Activated CD4-positive, alpha-beta T cell treated with anti-CD3 and anti-CD28 coated beads, Interleukin-2, amount 10 ng/mL, durations not matched to agents 7 days and 5 days (primary cell): ENCODE measurements at places on chromosomes 16 and 17.
A peak's percentile ranks its signal among the peaks of the same experiment; 100 is the strongest.

GRCh38 chr17:72972263-72972951 lies 120.1 kb downstream of the SLC39A11 start:
- no peak for DNase-seq
- H3K27ac ChIP-seq: no peak overlapping the region
- peaks cover 2% of the 10 kb centered on the region for H3K4me1 ChIP-seq
- no peak overlapping the region for H3K4me3 ChIP-seq
- no peaks in the 10 kb centered on the region for H3K27me3 ChIP-seq
- peaks cover 2% of the 10 kb centered on the region for H3K36me3 ChIP-seq

- H3K4me1 ChIP-seq: peaks cover 50% of the 10 kb centered on the region
- DNase-seq: peak; percentile 55
- H3K4me3 ChIP-seq: peak overlapping the region; percentile 88
- H3K27me3 ChIP-seq: no peaks in the 10 kb centered on the region
- H3K27ac ChIP-seq: peak overlapping the region; percentile 89
- H3K36me3 ChIP-seq: peaks cover 38% of the 10 kb centered on the region
These were observed 737 bp downstream of the DHRS13 start for GRCh38 chr17:28901866-28902818.

GRCh38 chr17:37488009-37488604 lies 1.6 kb upstream of the DUSP14 start:
- DNase-seq: no peak
- peaks cover 2% of the 10 kb centered on the region for H3K36me3 ChIP-seq
- H3K27ac ChIP-seq: peak overlapping the region; percentile 83
- no peaks in the 10 kb centered on the region for H3K27me3 ChIP-seq
- peaks cover 40% of the 10 kb centered on the region for H3K4me1 ChIP-seq

DNA sequence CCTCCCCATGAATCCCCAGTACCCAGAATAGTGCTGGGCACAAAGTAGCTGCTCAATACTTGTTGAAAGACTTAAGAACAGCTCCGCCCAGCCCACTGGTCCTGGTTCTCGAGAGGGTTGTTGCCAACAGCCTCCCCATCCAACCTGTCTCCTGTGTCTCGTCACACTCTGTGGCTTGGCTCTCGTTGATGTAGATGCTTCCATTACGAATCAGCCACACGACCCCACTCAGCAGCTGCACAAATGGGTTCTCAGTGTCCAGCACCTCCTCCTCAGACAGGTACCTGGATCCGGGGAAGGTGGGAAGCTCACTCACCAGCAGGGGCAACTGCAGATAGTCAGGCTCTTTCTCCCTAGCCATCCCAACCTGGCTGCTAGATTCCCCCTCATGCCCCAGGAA lies 2.1 kb downstream of the NAGPA start:
- H3K4me3 ChIP-seq: no peak overlapping the region
- H3K27ac ChIP-seq: peak overlapping the region; percentile 6
- peaks cover 26% of the 10 kb centered on the region for H3K4me1 ChIP-seq
- no peaks in the 10 kb centered on the region for H3K36me3 ChIP-seq
- H3K27me3 ChIP-seq: no peaks in the 10 kb centered on the region

DNA sequence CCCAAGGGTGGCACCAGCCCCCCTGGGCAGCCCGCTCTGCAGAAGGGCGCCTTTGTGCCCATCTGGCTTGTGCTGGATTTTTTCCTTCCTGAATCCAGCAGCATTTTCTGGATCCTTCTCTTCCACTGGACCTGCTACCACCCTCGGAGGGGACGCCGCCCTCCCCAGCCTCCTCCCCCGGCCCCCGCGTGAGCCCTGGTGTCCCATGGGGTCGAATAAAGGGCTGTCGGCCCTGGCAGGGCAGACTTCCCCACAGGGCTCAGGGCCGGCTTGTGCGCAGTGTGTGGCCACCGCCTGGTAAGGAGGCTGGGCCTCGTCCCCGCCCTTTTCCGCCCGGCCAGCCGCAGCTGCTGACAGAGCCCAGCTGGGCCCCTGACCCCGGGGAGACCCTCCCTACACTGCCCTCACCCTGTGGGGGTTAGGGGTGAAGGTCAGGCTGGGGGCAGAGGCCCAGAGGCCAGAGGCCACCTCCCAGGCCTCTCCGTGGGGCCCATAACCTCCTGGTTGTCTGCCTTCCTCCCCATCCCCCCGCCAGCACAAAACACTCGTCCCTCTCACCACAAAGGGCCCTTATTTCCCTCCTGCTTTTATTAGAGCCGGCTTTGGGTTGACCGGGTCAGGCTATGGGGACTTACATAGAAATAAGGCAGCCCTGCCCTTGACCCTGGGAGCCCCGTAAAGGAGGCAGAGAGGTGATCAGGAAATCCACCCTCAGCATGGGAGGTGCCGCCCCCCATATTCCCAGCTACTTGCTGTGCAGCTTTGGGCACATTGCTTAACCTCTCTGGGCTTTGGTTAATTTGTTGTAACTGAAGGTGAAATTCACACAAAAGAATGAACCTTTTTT lies 179.3 kb upstream of the CIBAR2 start:
- no peak overlapping the region for H3K27ac ChIP-seq
- no peaks in the 10 kb centered on the region for H3K36me3 ChIP-seq
- H3K4me1 ChIP-seq: no peaks in the 10 kb centered on the region
- no peak for DNase-seq
- H3K4me3 ChIP-seq: no peak overlapping the region
- H3K27me3 ChIP-seq: peaks cover 2% of the 10 kb centered on the region

- DNase-seq: no peak
- H3K4me1 ChIP-seq: peaks cover 57% of the 10 kb centered on the region
- H3K36me3 ChIP-seq: peaks cover 22% of the 10 kb centered on the region
- no peaks in the 10 kb centered on the region for H3K27me3 ChIP-seq
- no peak overlapping the region for H3K27ac ChIP-seq
- no peak overlapping the region for H3K4me3 ChIP-seq
These were observed 5.1 kb downstream of the PNPO start for GRCh38 chr17:47946516-47946915.

DNA sequence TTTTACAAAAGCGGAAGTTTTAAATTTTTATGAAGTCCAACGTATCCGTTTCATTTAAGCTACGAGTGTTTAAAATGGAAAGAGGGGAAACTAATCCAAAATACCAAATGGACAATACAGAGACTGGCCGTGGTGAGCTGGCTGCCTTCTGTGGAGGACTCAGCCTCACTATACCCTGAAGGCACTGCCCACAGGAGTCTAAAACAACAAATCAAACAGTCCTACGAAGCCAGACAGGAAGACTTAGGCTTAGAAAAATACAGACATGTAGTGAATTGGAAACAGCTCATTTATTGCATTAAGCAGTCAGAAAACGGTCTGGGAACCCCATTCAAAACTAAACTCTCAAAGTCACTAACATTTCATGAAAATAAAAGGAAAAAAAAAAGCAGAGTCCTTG lies 75.1 kb downstream of the CYTH1 start:
- H3K4me1 ChIP-seq: peaks cover 47% of the 10 kb centered on the region
- H3K27ac ChIP-seq: peak overlapping the region; percentile 19
- H3K36me3 ChIP-seq: peaks cover 52% of the 10 kb centered on the region
- H3K27me3 ChIP-seq: no peaks in the 10 kb centered on the region

DNA sequence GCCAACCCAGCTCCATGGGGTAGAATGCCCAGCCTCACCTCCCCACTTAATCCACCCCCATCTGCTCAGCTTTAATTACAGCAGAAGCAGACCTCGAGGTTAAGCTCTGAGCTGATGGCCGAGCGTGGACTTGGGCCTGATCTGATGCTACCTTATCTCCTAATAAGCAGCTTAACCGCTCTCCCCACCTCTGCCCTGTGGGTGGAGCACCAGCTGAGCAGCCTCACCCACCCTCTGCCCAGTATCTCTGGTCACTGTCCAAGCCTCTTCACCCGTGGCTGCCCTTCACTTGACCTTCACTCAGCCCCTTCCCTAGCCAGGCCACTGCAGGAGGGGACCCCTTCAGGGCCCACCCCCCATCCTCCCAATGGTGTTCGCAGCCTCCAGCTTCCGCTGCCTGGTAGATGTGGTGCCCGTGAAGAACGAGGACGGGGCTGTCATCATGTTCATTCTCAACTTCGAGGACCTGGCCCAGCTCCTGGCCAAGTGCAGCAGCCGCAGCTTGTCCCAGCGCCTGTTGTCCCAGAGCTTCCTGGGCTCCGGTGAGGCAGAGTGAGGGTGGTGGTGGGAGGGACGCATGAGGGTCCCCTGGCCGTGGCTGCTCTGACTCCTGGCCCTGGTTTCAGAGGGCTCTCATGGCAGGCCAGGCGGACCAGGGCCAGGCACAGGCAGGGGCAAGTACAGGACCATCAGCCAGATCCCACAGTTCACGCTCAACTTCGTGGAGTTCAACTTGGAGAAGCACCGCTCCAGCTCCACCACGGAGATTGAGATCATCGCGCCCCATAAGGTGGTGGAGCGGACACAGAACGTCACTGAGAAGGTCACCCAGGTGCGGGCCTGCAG lies 6.8 kb downstream of the KCNH6 start:
- H3K4me3 ChIP-seq: no peak overlapping the region
- no peak for DNase-seq

- peaks cover 2% of the 10 kb centered on the region for H3K27me3 ChIP-seq
- no peaks in the 10 kb centered on the region for H3K36me3 ChIP-seq
- no peaks in the 10 kb centered on the region for H3K4me1 ChIP-seq
- no peak for DNase-seq
- H3K4me3 ChIP-seq: no peak overlapping the region
These were observed 87.0 kb downstream of the MGAT5B start for GRCh38 chr17:76955191-76955590.

DNA sequence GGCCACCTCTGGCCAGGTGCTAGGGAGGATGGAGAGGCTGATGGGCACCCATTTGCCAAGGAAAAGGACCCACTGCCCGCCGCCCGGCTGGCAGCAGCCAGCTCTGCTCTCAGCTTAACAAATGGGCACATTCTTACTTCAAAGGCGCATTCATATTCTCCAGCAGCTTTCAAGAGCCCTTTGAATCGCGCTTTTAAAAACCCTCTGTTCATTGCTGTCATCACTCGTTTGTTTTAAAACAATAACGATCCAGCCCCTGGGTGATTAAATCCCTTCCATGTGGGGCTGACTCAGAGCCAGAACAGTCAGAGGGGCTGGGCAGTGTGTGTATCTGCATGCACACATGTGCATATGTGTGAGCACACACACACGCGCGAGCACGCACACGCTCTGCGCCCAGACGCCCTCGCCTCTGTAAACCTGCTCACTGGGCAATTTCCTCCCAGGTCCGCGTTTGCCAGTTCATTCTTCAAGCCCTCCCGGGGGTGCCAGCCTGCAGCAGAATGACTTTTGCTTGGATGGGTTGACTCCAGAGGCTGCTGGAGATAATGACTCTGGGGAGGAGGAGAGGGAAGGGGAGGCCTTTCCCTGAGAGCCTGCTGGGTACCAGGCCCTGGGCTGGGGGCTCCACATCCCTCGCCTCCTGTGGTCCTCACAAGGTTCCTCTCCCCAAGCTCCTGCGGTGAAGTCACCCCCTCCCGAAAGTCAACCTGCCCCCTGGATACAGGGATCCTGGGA lies 133.1 kb downstream of the SDK2 start:
- H3K4me3 ChIP-seq: no peak overlapping the region
- H3K27ac ChIP-seq: no peak overlapping the region
- no peaks in the 10 kb centered on the region for H3K36me3 ChIP-seq

DNA sequence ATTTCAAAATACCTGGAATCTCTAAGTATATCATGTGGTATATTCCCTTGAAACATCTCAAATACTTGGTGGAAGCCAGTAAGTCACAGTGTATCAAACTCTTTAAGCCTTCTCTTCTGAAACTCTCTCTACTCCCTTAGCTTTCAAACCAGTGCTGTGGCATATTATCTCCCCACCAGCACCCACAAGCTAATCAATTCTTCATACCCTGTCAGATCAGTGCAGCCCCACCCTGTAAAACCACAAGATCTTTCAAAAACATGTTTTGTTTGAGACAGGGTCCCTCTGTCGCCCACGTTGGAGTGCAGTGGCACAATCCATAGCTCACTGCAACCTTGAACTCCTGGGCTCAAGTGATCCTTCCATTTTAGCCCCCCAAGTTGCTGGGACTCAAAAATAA lies 91.6 kb upstream of the C17orf78 start:
- DNase-seq: no peak
- peaks cover 7% of the 10 kb centered on the region for H3K4me1 ChIP-seq
- H3K27ac ChIP-seq: no peak overlapping the region
- H3K36me3 ChIP-seq: peaks cover 9% of the 10 kb centered on the region
- H3K27me3 ChIP-seq: no peaks in the 10 kb centered on the region

DNA sequence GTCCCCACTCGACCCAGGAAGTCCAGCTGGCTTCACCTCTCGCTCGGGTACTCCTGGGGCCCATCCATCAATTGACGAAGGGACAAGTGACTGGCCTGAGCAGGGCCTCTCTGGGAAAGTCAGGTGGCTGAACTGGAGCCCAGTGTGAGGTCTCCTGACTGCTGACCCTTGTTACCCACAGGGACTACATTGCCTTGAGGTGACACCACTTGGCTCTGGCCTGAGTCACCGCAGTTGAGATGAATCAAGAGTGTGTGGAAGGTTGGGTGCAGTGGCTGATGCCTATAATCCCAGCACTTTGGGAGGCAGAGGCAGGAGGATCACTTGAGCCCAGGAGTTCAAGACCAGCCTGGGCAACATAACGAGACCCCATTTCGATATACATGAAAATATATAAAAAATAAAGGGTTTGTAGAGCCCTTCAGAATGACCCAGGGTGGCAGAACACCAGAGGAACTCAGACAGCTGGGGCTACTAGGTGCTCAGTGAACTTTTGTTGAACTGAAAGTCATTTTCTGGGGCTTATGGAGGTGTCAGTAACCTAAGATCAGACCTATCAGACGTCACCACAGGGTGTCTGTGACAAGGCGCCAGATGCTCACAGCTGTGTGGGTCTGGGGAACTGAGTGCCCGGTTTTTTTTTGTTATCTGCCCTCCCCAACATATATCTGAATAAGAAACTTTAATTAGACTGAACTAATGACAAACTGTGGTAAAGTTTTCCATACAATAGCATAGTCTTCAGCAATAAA lies 14.8 kb upstream of the ZFP90 start:
- no peak for DNase-seq
- peaks cover 17% of the 10 kb centered on the region for H3K4me1 ChIP-seq
- H3K27ac ChIP-seq: no peak overlapping the region
- no peak overlapping the region for H3K4me3 ChIP-seq
- H3K36me3 ChIP-seq: no peaks in the 10 kb centered on the region

- peaks cover 17% of the 10 kb centered on the region for H3K36me3 ChIP-seq
- H3K4me3 ChIP-seq: no peak overlapping the region
- no peak for DNase-seq
- H3K4me1 ChIP-seq: peaks cover 38% of the 10 kb centered on the region
These were observed 11.0 kb downstream of the PDP2 start for GRCh38 chr16:66891360-66891759.

- H3K36me3 ChIP-seq: no peaks in the 10 kb centered on the region
- no peak overlapping the region for H3K4me3 ChIP-seq
- peak; percentile 68 for DNase-seq
These were observed 14.0 kb upstream of the STAC2 start for GRCh38 chr17:39239640-39240314.

- H3K4me3 ChIP-seq: no peak overlapping the region
- H3K4me1 ChIP-seq: no peaks in the 10 kb centered on the region
- no peak overlapping the region for H3K27ac ChIP-seq
- no peaks in the 10 kb centered on the region for H3K36me3 ChIP-seq
These were observed 95.7 kb upstream of the RBFOX1 start for GRCh38 chr16:7236824-7237410.

- H3K4me3 ChIP-seq: peak overlapping the region; percentile 90
- H3K4me1 ChIP-seq: peaks cover 67% of the 10 kb centered on the region
- no peaks in the 10 kb centered on the region for H3K27me3 ChIP-seq
- no peak for DNase-seq
These were observed 1.3 kb downstream of the DGKE start for GRCh38 chr17:56835264-56835585.

- no peak overlapping the region for H3K27ac ChIP-seq
- peaks cover 7% of the 10 kb centered on the region for H3K4me1 ChIP-seq
- H3K27me3 ChIP-seq: peaks cover 23% of the 10 kb centered on the region
- DNase-seq: peak; percentile 38
- no peaks in the 10 kb centered on the region for H3K36me3 ChIP-seq
- no peak overlapping the region for H3K4me3 ChIP-seq
These were observed 13.2 kb upstream of the CLUH start for GRCh38 chr17:2724784-2725164.
